ENCODE measurements at places on chromosomes 5 and 9.

- DNase-seq: no peak
These were observed 59.8 kb downstream of the MARCHF3 start for GRCh38 chr5:126970517-126971017.

GRCh38 chr5:151820271-151820670 is 48.5 kb downstream of the G3BP1 start:
- no peak for DNase-seq

- DNase-seq: no peak
These were observed 292.1 kb upstream of the RORB start for GRCh38 chr9:74205056-74205455.

DNA sequence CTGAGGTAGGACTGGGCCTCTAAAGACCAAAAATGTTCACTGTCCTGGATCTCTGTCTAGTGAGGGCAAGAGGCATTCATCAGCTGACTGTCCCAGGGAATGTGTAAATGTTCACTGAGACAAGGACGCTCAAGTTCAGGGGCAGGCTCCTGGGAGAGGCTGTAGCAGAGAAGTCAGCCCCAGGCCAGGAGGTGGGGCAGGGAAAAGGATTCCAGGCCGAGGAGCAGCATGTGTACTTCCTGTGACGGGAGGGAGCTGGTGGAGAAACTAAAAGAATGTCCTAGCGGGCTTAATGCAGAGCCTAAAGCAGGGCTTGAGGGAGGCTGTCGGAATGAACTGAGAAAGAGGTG is 205.8 kb downstream of the GABBR2 start:
- DNase-seq: no peak

DNA sequence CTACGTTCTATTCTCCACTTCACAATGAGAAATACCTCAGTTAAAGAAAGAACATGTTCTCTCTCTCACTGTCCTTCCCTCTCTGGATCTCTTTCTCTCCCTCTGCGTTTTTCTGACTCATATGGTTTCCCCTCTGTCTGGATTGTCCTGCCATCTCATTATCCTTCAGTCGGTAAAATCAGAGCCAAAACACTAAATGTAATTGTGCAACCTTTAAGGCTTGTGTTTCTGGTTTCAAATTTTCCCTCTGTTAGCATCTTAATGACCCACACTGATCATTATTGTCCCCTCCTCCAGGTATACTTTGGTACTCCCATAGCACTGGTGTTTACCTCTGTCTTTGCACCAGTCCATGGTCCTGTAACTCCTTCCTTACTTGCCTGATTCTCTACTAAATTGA is 509.4 kb upstream of the C9orf72 start:
- no peak for DNase-seq

GRCh38 chr5:149959406-149960236 is 937 bp upstream of the SLC26A2 start:
- peak; percentile 35 for DNase-seq

DNA sequence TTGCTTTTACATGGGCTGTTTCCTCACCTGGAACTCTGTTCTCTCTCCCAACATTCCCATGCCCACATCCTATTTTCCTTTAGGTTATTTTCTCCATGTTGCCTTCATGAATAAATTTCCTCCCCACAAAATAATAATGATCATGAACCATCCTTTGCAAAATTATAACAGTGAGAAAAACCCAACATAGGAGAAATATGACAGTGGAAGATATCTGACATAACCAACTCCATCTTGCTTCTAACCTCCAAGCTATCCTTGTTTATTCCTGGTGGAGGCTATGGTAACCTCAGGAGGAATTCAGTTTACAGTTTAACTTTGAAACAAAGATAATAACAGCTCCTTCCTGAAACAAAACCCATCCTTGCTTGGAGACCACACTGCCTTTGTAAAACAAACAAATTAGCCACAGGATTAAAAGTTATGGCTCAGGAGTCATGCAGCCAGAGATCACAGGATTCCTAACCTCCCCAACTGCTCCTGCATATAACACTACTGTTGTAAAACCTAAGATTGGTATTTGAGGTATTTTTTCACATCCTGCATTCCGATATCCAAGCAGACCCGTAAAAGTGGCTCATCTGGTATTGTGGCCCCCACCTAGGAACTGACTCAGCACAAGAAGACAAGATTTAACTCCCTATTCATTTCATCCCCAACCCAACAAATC is 212.4 kb downstream of the TRIM32 start:
- no peak for DNase-seq

DNA sequence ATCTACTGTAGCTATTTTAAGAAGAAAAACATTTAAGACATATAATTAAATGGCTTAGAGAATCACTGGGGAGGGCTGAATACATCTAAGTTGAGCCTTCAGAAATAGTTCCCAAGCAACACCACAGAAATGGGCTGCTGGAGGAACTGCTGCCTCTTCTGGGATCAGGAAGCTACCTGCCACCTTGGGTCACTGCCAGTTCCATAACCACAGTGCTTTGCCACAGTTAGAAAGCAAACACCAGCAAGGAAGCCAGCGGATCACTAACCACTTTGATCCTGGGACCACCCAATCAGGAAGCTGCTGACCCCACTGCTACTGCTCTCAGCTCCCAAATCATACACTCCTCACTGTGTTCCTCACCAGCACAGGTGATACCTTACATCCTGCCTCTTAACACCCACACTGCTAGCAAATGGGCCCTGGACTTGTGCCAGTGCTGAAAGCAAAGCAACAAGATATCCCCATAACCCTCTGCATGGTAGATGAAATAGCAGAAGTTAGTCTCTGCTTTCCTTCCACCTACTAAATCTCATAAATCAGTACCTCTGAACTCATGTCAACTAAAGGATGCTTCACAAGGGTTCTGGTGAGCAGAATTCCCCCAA is 346.9 kb downstream of the DEPDC1B start:
- no peak for DNase-seq

- DNase-seq: no peak
These were observed 5.9 kb downstream of the DMRTA1 start for GRCh38 chr9:22452415-22453010.

DNA sequence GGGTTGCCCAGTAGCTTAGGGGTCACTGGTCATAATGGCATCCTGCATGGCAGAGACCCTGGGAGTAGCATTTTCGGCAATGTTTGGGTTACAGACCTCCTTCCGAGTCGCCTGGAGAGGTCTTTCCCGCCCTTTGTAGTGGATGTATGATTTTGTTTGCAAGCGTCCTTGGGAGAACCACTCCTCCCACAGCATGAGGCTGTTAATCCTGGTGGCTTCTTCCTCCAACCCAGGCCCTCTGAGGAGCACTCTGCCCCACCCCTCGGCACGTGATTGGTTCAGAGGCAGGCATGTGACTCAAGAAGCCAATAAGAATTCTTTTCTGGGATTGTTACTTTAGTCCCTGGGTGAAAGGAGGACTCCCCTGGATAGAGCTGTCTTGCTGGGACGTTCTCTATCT is 30.2 kb upstream of the GRHPR start:
- DNase-seq: no peak

- DNase-seq: no peak
These were observed 21.8 kb upstream of the NKX2-5 start for GRCh38 chr5:173256800-173257199.

DNA sequence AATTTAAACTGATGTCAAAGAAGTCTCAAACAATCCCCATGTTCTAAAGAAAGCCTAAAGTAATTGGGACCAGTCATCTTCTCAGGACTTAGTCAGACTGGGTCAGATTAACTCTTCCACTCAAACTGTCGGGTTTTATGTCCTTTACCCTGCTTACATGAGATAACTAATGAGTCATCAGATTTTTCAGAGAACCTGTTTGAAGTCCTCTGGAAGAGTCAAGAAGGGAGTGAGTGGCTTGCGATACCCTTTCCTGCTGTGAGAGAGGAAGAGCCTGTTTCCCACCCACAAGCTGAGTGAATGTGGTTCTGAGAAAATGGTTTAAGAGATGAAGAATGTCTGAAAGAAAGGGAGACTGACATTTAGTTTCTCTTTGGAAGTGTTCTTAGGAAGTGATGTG is 1866.7 kb upstream of the C9orf72 start:
- no peak for DNase-seq

GRCh38 chr5:132369007-132369473 is 470 bp upstream of the SLC22A5 start:
- no peak for DNase-seq

GRCh38 chr9:34119713-34120112 is 6.8 kb downstream of the DCAF12 start:
- DNase-seq: no peak

- DNase-seq: no peak
These were observed 718.2 kb downstream of the SEMA5A start for GRCh38 chr5:8827696-8828095.

DNA sequence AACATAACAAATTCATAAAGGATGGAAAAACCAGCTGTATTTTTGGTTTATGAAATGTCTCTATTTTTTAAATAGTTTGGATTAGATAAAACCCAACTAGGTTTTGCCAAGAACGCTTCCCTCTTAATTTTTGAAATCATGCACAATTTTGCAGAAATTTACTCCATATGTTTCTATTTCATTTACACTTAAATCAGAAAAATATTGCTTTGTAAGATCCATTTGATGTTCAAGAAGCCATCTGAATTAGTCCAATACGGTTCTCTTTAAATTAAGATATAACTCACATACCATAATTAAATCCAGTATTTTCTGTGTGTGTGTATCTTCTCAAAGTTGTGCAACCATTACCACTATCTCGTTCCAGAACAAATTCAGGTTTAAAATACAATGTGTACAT is 78.6 kb upstream of the FBXL7 start:
- no peak for DNase-seq

DNA sequence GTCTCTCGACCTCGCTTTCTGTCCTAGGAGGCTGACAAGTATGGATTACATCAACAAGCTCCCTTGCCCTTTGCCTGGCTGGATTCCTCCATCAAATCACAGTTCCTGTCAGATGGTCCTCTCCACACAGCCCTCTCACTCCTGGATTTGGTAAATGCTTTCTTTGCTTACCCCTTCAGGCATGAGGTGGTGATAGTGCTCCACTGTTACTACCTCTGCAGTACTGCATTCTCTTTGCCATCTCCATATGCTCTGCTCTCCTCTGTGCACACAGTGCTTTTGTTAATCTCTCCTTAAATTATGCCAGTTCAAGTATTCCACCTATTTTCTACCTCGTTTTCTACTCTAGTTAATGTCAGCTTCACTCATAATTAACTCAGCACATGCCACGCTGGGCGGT is 279.2 kb downstream of the DMAC1 start:
- DNase-seq: no peak

GRCh38 chr5:85929713-85930112 is 688.0 kb upstream of the COX7C start:
- no peak for DNase-seq

GRCh38 chr9:129131300-129132145 is 20.3 kb downstream of the PTPA start:
- DNase-seq: peak; percentile 67

DNA sequence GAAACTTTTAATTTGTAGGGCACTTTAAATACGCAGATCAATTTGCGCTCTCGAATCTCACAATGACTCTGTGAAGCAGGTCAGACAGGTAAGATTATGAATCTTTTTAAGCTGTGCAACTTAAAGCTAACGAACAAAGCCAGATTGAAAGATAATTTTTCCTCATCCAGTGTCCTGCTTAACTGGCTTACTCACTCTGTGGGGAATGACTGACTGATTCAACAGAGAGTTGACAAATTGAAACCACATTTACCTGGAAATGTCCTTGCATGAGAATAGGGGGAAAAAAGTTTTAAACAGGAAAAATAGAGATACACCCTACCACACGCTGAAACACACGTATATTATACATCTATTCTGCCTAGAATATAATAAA is 187.9 kb downstream of the MAN2A1 start:
- DNase-seq: no peak

DNA sequence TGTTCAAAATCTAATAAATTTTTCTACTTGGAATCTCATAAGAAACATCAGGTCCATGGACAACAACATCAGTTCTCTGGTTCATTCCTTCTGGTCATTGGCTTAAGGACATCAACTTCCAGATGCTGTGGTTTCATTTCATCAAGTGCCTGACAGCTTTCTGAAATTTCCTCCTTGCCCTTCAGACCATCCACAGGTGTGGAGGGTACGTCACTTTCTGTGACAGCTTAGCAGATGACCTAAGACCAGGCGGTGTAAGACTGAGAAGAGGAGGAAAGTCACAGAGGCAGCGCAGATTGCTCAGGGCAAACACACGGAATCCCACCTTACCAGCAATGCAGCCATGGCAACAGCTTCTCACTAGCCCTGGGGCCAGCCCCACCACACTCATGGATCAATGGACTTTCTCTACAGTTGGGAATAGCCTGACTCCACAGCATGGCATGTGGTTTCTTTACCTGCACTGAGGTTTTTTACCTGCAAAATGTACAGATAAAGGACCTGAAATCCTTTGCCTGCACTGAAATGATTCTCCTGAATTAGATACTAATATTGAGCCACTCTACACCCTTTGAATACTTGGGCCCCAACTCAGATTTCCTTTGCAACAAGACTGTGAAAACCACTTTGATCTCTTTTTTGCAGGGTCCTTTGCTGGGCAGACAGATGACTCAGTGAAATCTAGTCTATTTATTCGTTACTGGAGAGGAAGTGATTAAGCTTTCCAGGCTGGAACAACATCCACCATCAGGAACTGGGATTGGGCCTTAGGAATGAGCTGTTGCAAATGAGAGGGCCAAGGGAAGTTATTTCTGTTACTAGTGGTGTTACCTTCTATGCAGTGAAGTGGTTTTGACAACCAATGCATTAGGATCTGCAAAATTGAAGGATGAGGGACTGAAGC is 26.9 kb downstream of the TICAM2 start:
- no peak for DNase-seq

DNA sequence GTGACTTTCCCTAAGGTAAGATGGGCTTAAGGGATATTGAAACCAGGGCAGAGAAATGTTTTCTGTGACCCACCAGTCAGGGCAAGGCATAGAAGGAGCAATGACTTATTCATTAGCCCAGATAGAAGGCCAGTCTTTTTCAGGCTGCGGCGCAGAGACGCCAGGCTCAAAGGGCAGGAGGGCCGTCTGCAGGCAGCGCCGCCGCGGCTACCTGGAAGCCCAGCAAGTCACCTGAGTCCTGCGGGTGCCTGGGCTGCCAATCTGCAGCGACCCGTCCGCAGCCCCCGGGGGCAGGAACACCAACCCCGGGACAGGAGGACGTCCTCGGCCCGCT is 322 bp upstream of the SH3GL2 start:
- no peak for DNase-seq

GRCh38 chr5:80754900-80755299 is 100.1 kb upstream of the DHFR start:
- no peak for DNase-seq

DNA sequence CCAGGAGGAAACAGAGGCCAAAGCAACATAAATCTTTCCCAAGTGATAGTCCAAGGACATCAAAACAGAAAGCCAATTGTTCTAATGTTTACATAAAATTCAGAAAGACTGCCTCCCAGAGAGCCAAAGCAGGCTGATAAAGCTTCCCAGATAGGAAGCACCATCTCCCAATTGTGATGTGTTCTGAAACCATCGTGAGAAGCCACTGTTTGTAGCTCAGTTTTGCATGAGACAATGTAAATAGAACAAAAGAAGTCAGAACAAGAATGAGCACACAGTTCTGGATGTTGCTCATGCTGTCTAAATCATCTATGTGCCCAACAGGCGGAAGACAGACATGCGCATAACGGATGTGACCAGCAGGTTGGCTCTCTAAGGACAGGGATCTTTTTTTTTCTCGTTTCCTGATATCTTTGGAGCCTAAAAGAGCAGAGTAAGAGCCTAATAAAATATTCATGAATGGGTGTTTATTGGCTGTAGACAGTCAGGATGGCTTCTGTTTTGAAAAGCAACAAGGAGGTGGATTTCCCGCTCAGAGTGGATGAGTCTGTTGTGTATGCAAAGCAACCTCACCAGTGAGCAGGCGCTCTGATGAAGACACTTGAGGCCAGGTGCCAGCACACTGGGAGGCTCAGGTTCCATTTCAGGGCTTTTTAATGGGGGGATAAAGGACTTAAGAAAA is 113.6 kb downstream of the GNA14 start:
- no peak for DNase-seq
